AG08395 (cell line): ENCODE measurements at places on chromosomes 1 and 21.

- peak; percentile 19 for DNase-seq
Measured at GRCh38 chr1:44239961-44240371, 26.7 kb downstream of the DMAP1 start.

DNA sequence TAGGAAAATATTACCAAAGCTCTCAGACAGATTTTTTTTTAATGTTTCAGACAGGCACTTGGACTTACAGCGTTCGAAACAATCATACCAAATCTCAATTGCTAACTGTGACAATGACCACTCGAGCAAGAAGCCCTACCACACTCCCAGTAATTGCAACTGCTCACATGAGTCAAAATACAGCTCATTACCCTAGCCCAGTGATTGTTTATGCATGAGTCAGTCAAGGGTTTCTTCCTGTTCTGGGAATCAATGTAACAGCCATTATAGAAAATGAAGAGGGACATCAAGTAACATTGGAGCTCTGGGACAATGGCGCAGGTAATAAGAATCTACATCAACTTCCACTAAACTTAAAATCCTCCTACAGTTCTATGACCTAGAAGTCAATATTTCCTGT, 56.1 kb upstream of the SH3GLB1 start:
- DNase-seq = peak; percentile 76

GRCh38 chr1:33086384-33086850, 5.5 kb downstream of the AZIN2 start:
- DNase-seq = peak; percentile 51

DNA sequence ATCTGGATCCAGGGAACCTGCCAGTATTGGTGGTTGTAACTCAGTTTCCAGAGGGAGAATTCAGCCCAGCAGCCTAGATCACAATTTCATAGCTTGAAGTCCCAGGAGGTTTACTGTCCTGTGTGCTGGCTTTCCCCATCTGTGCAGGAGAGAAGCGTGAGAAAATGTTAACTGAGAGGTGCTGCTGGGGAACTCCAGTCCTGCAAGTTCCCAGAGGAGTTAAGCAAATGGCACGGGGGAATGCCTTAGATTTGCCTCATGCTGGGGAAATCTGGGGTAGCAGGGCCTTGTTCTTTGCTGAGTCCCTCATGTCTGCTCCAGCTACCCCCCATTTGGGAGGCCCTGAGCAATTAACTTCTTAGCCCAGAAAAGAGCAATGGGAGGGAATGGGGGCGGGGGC, 25.1 kb upstream of the SLAMF6 start:
- no peak for DNase-seq

DNA sequence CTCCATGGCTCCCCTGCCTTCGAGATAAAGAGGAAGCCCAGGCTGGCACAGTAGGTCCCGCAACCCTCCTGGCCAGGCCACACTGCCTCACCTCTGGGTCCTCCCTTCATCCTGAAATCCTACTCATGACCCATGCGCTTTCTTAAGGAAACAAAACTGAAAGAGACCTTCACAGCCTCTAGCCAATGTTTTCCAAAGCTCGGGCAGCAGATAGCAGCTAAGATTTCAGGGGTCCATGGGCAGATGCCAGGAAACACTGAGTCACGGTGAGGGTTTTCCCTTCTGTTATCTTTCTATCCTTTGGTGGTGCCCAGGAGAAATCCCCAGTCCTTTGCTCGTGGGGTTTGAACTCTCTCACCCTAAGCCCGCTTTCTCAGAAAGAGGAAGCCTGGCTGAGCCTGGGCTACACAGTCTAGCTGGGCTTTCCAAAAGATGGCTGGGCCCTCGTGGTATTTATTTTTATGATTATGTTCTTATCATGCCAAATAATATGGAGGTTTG, 26.6 kb downstream of the TTC39A start:
- DNase-seq = no peak

GRCh38 chr1:176227579-176227978, 20.5 kb upstream of the COP1 start:
- no peak for DNase-seq

DNA sequence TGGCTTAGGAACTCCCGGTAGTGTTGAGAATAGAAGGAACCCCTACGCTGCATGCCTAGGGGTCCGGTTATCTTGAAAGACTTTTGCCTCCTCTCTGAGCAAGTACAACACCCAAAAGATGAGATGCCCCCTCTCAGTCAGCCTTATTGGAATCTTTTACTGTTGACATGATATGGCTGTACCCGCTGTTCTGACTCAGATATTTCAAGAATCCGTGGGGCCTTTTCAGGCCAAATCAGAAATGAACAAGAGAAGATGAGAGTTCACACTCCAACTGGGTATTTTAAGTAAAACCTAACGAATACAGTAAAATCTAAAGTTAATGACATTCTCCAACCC, 164.2 kb downstream of the PPIAL4G start:
- no peak for DNase-seq

- DNase-seq = no peak
Measured at GRCh38 chr21:36113647-36114428, 21.0 kb upstream of the CBR3 start.

- DNase-seq = no peak
Measured at GRCh38 chr1:228210076-228210651, 2.3 kb downstream of the OBSCN start.

DNA sequence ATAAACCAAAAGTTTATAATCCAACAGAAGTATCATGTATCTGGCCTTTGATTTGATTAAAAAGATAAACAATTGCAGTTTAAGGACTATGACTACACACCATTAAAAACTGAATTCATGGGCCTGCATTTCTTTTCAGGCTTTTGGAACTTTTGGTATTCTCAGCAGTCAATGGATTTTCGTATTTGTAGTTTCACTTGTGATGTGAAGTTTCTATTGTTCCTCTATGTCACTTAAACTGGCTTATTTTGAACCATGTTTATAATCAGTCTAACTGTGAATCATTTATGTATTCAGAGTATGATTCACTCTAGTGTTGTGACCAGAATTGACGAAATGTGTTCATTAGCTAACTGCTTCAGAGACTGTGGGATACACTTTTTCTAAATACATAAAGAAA, 132.9 kb downstream of the COQ8A start:
- no peak for DNase-seq

DNA sequence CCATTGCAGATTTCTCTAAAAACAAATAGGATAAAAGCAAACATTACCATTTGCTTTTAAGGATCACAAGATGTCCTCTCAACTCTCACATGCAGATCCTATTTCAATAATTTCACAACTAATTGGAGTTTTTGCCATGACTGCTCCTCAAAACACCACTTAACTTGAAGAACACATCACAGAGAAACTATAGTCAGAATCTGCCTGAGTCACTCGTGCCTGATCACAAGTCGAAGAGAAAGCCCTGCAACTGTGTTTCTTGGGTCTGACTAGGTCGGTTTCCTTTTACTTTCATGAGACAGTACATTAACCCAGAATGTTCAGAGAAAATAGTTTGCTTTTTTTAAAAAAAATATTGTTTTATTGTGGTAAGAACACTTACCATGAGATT, 46.3 kb upstream of the SMYD2 start:
- DNase-seq = no peak

- peak; percentile 60 for DNase-seq
Measured at GRCh38 chr1:233294913-233295236, 650 bp downstream of the PCNX2 start.

- no peak for DNase-seq
Measured at GRCh38 chr1:3192361-3192760, 123.4 kb downstream of the PRDM16 start.

DNA sequence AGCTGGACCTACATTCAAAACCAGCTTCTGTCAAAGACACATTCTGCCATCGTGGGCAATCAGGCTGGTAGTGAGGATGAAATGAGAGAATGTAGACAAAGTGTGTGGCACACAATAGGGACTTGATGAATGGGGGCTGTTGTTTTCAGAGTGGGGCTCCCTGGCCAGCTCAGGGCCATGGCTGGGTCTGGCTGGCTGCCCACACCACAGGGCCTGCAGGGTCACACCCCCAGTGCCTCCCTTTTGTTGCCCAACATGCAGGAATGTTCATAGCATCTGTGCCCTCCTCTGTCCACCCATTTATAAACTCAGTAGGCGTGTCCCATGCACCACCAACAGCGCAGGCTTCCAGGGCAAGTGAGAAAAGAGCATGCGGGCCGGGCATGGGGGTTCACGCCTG, 20.8 kb upstream of the ECE1 start:
- DNase-seq = no peak

DNA sequence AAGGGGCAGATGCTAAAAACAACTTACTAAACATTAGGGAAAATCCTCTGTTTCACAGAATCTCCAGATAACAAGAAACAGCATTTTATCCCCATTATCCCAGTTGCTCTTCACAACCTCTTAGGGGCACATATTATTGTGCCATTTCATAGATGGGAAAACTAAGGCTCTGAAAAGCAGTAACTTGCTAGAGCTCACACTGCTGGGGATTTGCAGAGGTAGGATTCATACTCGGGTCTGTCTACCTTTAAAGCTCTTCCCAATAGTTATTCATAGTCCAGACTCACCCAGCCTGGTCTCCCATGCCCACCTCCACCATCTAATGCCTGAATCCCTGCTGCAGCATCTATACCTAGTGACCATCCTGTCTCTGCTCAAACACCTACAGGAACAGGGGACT, 67.7 kb downstream of the RRAGC start:
- no peak for DNase-seq

DNA sequence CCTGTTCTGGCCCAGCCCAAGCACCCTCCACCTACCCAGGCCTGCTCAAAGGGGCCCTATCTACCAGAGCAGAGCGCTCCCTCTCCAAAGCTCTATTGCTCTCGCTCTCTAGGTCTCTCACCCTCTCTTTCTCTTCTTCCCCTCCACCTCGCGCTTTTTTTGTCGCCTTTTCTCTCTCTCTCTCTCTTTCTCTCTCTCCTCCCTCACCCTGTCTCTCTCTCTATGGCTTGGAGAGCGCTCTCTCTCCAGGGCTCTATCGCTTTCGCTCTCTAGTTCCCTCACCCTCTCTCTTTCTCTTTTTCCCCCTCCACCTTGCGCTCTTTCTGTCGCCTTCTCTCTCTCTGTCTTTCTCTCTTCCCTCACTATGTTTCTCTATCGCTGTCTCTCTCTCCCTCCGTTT, 3.4 kb upstream of the ZNF678 start:
- DNase-seq = no peak

DNA sequence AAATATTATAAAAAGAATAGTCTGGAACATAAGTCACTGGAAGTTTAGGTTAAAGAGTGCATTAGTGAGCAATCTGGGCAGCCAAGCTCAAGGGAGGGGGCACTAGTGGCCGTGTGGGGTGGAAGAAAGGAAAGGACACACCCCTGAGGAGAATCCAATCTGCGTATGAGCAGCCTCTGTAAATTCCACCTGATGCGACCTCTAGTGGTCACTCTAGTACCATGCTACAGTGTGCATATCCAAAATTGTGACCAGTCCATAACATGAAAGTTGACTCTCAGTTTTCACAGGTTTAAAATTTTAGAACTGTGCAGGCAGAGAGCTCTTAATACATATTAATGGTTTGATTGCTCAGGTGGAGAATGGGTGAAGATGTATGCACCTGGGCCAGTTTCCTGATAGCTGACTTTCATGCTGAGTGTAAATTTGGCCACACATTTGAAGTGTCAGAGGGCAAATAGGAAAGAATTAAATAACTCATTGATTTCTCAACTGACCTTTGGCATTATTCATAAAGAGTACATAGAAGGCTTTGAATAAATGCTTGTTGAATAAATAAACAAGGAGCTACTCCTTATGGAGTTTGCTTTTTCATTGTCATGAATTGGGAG, 105.9 kb upstream of the C21orf91 start:
- peak; percentile 66 for DNase-seq

DNA sequence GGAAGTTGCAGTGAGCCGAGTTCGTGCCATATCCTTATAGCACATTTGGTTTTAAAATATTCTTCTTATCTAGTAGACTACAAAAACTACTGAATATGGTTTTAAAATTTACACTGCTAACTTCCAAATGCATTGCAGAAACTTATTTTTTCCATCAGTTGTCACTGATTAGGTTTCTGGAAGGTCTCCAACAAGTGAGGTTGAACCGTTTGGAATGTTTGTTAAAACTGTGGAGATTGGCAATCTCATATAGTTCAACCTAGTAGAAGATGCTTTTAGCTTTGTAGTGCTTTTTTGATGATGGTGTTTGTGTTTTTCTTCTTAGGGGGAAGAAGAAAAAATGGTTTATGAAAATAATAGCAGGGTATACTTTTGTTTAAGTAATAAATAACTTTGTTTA, 12.9 kb downstream of the CENPF start:
- peak; percentile 16 for DNase-seq

GRCh38 chr1:51624855-51625254, 8.0 kb downstream of the OSBPL9 start:
- DNase-seq = no peak

GRCh38 chr21:27771938-27772483, 805.1 kb upstream of the ADAMTS5 start:
- DNase-seq = no peak

DNA sequence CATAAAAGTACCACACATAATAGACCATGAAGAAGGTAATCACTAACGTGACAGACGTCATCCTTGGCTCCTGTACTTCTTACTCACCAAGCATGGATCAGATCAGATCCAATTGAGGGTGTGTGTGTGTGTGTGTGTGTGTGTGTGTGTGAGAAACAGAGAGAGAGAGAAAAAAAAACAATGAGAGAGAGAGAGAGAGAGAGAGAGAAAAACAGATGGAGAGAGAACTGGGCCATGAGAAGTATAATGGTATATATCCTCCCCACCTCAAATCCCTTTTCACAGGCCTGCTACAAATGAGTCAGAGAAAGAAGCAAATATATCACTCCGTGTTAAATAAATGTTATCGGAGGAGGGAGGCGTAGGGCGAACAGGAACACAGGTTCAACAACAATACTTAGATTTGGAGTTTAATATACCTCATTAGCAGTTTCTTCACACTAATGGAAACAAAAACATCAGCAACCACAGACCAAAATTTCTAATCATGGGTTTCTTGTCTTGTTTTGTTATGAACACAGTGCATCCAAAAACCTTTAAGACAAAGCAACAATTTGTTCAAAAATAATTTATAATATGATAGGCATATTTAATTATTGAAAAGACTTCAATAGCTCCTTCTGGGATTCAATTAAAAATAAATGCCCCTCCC, 45.3 kb downstream of the TIAM1 start:
- no peak for DNase-seq

DNA sequence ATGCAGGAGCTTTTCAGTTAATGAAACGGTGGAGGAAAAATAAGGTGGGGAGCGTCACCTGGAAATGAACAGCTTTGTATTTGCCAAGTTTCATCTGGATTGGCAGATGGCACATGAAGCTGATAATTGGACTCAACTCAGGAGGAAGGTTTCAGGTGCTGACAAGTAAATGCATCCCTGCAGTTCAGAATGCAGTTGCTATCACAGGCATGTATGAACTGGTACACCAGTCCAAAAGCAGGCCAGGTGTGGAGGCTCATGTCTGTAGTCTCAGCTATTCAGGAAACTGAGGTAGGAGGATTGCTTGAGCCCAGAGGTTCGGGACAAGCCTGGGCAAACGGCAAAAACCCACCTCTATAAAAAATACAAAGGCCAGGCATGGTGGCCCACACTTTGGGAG, 15.5 kb downstream of the DEGS1 start:
- DNase-seq = no peak

- no peak for DNase-seq
Measured at GRCh38 chr1:39522661-39523567, 31.5 kb downstream of the BMP8A start.
